ENCODE measurements at places on chromosomes 3 and 15. TPM values are rescaled to one million over a fixed set of nuclear protein-coding genes. Genes with fewer than 3 reads are reported as not detected.

RAF1 gene
- 66.8 TPM for total RNA-seq

MAN2C1 gene
- total RNA-seq: 62.1 TPM

RBP2 gene
- total RNA-seq: not detected

CRYGS gene
- 1.4 TPM for total RNA-seq

C2CD4A gene
- 0.19 TPM for total RNA-seq

KBTBD13 gene
- total RNA-seq: not detected

TMEM207 gene
- total RNA-seq: not detected
